ENCODE measurements at places on chromosomes 12 and 14. TPM values are rescaled to one million over a fixed set of nuclear protein-coding genes. Genes with fewer than 3 reads are reported as not detected.

Gene DDHD1
- 21.1 TPM for total RNA-seq

Gene KRT71
- not detected for total RNA-seq

Gene OAS1
- not detected for total RNA-seq

Gene ADCY4
- 25.3 TPM for total RNA-seq

Gene KCNC2
- not detected for total RNA-seq

Gene RFX4
- not detected for total RNA-seq

Gene LALBA
- total RNA-seq, result not detected

Gene MYO1A
- not detected for total RNA-seq

Gene LARP4
- total RNA-seq, result 42.1 TPM

Gene GPR135
- 3.5 TPM for total RNA-seq

Gene ABHD12B
- total RNA-seq, result not detected

Gene IL22
- not detected for total RNA-seq

Gene GALNT16
- 3.1 TPM for total RNA-seq

Gene KLHL33
- total RNA-seq, result 0.05 TPM

Gene SLC25A21
- 1.2 TPM for total RNA-seq

Gene CD27
- total RNA-seq, result not detected

Gene SLC2A13
- 6.9 TPM for total RNA-seq

Gene GLS2
- 0.31 TPM for total RNA-seq

Gene LIN7A
- total RNA-seq, result 27.7 TPM

Gene CCND2
- total RNA-seq, result 12.6 TPM

Gene PTPN21
- total RNA-seq, result 30.0 TPM

Gene NFE2
- 0.30 TPM for total RNA-seq

Gene PEBP1
- total RNA-seq, result 216 TPM

Gene ANG
- 7.4 TPM for total RNA-seq

Gene KRT7
- 168 TPM for total RNA-seq

Gene SLC38A6
- 63.9 TPM for total RNA-seq

Gene CCDC177
- total RNA-seq, result not detected
